Naive thymus-derived CD8-positive, alpha-beta T cell (primary cell): ENCODE measurements at places on chromosomes 6 and 20. TPM values are rescaled to one million over a fixed set of nuclear protein-coding genes. Genes with fewer than 3 reads are reported as not detected.

- peak; percentile 65 for DNase-seq
These were observed 45.9 kb downstream of the ZNF217 start for GRCh38 chr20:53547664-53548239.

GRCh38 chr6:168035098-168035660 is 37.7 kb downstream of the KIF25 start:
- no peak for DNase-seq

Gene GINS1
- 1.4 TPM for total RNA-seq

Gene TRIM31
- total RNA-seq: not detected

GRCh38 chr20:25199473-25200260 is 4.2 kb downstream of the ENTPD6 start:
- no peak for DNase-seq
